NCI-H446 treated with DMSO at 0.1 percent for 48 hours (cell line): ENCODE measurements at places on chromosomes 2 and 18.

- peak; percentile 0 for DNase-seq
These were observed 180.4 kb downstream of the MBD5 start for GRCh38 chr2:148201075-148202004.

DNA sequence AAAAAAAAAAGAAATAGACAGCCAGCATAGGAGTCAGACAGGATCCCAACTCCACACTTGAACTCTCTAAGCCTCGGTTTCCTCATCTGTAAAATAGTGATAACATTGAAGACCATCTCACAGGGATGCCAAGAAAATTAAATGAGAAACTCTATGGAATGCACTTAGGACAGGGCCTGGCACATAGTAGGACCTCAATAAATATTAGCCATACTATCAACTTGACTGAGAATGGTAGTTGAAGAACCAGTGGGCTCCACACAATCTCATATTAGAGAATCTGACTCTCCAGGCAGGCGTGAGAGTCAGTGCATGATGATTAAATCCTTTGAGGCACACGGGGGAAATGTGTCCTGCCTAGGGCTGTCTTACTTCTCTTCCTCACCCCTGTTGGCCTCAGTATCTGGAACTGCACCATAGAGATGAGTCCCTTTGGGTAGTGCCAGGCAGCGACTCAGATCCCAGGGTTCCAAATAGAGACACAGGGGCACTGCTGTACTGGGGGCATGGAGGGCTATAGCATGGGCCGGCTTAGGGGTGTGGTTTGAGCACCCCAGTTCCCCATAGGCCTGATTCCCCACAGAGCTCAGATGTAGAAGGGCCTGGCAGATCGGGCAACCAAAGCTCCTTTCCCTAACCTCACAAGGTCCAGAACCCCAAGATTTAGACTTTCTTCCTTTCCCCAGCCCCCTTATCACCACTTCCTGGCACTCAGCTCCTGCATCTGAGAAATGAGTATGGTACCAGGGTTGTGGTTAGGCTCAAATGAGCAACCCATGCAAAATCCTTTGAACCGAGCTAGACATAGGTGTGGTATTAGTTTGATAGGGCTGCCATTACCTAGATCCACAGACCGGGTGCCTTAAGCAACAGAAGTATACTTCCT, 51.3 kb upstream of the CAB39 start:
- no peak for DNase-seq

DNA sequence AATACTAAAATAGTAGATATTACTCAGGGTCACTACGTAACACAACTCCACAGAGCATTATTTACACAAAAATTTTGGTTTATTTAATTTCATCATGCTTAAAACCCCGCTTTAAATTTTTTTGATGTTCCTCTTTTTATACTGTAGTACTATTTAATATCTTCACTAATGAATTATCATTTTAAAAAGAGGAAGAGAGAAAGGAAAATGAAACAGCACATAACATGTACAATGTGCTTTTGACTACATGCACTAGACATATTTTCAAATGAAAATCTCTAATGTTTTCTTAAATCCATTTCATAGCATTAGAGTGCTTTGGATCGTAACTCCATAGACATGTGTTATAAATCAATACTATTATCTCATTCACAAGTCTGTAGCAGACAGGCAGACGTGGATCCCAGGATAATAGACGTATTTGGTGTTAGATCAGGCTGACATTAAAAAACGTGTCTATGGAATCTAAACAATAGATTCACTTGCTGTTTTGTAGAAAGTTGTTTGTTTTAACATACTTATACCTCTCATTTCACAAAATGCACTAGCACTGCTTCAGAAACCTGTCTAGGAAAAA, 897.0 kb downstream of the CPS1 start:
- DNase-seq = no peak

- DNase-seq = no peak
These were observed 124.0 kb downstream of the BCL2 start for GRCh38 chr18:63195326-63196159.

DNA sequence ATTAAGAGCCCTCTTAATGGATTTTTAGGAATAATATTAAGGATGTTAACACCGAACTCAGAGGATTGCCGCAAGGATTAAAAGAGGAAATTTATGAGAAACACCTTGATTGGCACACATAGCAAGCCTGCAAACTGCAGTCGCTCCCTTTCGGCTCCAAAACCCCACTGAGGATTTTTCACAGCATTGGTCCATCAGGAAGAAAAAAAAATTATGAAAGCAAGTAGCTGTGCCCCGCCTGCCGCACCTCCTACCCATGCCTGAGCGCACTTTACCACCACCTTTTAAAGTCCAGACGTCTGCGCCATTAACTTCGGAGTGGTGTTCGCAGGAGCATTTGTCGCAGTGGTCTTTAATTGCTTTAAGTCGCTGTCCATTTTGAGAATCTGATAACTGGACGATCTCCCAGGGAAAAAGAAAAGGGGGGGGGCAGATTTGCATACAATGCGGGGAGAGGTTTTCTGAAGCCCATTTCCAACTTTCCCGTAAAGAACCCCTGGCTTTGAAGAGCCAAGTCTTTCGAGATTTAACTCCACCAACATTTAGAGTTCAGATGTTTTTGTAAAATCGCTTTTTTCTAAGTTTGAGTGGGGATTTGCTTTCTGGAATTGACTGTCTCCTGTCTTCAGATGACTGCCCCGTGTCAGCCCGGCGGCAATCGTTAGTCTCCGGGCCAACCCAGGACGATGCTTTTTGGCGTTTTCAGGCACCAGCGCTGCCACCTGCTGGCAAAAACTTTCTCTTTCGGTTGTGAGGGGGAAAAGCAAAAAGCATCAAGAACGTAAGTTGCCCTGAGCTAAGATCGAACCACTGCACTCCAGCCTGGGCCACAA, 913 bp upstream of the TRABD2A start:
- peak; percentile 43 for DNase-seq

- DNase-seq = no peak
These were observed 53.9 kb downstream of the PTGR3 start for GRCh38 chr18:75154997-75155396.

DNA sequence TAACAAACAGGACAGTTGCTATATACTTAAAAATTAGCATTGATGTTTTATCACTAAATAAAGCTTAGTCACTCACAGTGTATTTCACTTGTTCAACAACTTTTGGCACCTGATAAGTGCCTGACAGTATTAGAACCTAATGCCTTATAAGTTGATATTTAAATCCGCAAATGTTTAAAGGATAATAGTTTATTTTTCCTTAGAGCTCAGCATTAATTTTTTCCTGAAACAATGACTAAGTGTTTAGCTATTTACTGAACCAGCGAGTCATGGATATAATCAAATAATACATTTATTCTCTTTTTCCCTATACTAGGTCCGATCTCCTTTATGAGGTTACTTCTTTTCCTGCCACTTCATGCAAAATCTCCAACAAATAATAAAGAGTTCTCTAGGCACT, 146.0 kb upstream of the PGAP1 start:
- DNase-seq = no peak

- no peak for DNase-seq
These were observed 664 bp downstream of the NETO1 start for GRCh38 chr18:72866901-72867745.

DNA sequence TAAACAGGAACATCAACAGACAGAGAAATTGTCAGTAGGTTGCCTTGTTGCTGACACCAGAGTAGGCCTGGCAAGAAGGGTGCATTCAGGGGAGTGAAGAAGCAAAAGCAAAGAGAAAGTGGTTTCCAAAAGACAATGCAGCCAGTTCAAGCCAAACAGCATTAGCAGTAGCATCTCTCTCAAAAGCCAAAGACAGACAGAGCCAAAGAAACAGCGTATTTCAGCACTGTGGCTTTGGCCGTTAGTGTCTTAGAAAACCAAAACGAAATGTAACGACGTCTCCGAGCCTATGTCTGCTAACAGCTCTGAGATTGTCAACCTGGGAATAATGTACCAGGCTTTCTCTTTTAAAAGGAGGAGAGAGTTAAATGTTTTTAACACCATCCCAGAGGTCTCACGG, 178.6 kb downstream of the NRP2 start:
- DNase-seq = no peak

DNA sequence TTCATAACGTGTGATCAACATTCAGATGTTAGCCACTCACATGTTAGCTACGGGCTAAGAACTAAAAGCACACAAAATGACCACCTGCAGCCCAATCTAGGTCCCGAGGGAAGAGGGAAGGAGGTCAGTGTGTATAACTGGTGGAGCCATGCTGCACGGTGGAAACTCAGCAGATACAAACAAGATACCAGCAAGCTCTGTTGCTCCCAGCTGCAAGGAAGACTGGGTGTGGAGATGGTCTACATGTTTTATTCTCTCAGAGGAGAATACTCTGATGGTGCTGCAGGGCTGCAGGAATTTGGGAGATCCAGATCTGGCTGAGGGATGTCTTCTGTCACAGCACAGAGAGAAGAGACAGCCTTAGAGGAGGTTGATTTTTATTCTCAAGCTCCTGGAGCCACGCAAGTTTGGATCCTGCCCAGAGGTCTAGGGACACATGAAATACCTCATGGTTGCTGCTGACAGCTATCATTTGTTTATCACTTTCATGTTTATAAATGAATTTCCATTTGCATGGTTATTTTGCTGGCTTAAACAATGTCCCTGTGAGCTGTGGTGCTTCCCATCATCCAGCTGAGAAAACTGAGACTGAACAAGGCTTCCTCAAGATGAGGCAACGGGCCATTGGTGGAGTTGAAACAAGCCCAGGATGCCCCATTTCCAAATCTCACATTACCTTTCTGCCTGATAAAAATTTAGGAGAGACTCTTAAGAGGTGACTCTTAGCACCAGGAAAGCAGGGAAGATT, 30.9 kb downstream of the RNF144A start:
- DNase-seq = no peak

- no peak for DNase-seq
These were observed 36.5 kb downstream of the LPIN2 start for GRCh38 chr18:2976218-2977132.

- no peak for DNase-seq
These were observed 1.1 kb downstream of the WDSUB1 start for GRCh38 chr2:159285433-159285832.

DNA sequence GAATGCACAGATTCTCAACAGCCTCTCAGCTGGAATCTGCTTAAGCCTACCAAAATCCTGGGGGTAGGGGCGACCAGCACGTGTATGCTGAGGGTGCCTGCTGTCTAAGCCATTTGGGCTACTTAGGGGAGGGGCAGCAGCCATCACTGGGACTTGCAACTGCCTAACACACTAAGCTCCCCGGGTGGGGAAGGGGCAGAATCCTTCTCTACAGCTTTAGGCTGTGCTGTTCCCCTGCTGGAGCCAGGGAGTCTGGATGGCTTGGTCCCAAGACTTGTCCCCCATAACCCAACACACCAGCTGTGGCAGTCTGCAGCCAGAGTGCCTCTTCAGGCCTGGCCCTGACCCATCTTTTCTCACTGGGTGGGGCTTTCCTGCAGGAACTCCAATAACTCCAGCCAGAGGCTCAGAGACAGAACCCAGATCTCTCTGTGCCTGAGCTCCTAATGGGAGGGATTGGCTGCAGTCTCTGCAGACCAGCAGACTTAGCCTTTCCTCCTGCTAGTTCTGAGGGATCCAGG, 305.4 kb upstream of the RND3 start:
- DNase-seq = no peak

DNA sequence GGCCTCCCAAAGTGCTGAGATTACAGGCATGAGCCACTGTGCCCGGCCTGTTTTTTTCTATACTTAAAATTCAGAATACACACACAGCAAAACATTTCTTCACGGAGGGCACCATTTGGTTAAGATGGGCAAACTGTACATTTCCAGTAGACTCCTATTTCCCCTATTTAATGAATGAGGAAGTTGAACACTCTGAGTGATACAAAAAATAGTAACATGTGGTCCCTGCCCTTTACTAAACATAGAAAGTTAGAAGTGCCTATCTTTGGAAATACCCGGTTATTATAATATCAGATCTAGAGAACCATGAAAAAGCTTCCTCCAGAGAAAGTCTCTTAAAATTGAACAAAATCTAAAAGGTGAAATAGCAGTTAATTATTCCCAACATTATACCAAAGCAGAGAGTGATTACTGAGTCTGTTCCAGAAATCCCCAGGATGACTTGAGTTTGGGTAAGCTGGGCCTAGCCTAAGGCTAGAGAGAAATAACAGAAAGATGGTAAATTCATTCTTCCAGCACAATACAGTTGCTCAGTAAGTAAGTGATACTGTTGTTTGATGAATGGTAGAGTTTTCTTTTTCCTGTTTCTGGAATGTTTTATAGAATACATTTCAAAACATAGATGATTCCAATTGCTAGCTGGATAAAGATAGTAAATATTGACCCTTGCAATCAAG, 23.3 kb upstream of the RMC1 start:
- DNase-seq = no peak

GRCh38 chr2:47214385-47214784, 59.3 kb upstream of the STPG4 start:
- no peak for DNase-seq

DNA sequence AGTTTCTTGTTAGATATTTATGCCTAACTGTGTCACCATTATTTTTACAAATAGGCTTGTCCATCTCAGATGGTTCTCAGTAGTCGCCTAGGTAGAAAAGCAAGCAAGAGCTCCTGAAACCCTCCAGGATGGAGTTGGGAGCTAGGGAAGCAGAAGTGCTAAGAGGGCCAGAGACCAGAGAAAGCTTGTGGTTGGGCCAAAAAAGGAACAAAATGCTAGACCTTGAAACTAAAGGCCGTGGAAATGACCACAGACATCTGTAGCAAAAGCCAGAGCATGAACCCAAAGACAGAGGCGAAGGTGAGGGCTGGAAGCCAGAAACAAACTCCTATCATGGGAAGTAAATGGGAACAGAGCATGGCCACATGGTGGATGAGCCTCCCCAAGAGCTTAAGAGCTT, 29.9 kb upstream of the RMDN2 start:
- no peak for DNase-seq

DNA sequence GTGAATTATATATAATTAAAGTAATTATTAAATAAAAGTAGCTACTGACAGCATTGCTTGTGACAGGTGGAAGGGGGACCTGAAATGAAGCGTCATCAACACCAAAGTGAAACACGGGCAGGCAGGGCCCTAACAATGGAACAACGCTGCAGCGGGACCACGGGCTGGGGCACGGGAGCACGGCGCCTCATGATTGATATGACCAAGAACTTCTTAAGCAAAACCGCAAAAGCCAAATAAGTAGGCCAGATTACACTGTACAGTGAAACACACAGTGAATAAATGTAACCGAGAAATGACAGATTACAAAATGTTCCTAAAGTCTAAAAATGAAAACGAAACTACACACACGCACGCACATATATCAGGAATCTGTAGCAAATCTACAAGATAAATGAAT, 81.4 kb downstream of the SNTG2 start:
- no peak for DNase-seq

- no peak for DNase-seq
These were observed 21.9 kb upstream of the PAX3 start for GRCh38 chr2:222320436-222321395.

- no peak for DNase-seq
These were observed 24.2 kb downstream of the CIB4 start for GRCh38 chr2:26616706-26617587.

GRCh38 chr2:149038442-149039212, at the start of gene LYPD6B:
LYPD6B (plus strand) TSS chr2:149038699; CDS start chr2:149130949, 92,250 bp downstream.
- DNase-seq = no peak

- peak; percentile 13 for DNase-seq
These were observed 45.2 kb downstream of the SH3RF3 start for GRCh38 chr2:109174214-109174613.
